H9 (cell line): ENCODE measurements at places on chromosomes 16 and 17. TPM values are rescaled to one million over a fixed set of nuclear protein-coding genes. Genes with fewer than 3 reads are reported as not detected.

NATD1 gene
- total RNA-seq = 7.3 and 7.5 TPM in 2 replicates

DNA sequence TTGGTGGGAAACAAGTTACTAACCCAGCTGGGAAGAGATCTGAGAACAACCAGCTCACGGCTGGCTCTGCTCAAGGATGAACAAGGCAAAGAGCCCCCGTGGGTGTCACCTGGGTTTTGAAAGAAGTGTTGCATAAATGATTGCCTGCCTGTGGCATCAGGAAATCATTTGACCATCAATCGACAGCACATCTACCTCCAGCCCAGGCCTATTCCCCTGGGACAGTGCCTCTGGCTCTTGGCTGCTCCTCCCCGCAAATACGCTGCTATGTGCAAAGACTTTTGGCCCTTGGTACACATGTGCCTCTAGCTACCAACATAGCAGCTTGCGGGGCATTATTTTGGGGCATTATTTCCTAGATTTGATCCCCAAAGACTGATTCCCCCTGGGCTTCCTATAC is 39.4 kb upstream of the SMPD3 start:
- peaks cover 3% of the 10 kb centered on the region for H3K4me1 ChIP-seq
- H3K27ac ChIP-seq = no peak overlapping the region
- no peak overlapping the region for H3K4me3 ChIP-seq
- H3K36me3 ChIP-seq = no peaks in the 10 kb centered on the region; the same call in 2 of the 3 replicates

DNA sequence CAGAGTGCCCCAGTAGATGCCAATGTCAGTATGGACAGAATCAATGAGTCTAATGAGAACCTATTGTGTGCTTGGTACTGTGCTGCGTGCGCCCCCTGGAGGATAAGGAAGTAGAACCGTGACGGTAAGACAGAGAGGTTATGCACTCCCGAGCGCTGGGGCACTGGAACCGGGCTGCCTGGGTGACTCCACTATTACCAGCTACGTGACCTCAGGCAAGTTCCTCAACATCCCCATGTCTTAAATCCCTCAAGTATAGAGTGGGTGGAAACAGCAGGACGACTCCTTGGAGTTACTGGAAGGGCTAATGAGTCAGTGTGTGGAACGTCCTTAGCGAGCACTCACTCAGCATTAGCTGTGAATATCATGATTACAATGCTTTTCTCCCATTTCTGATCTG is 16.2 kb downstream of the CHST4 start:
- H3K4me3 ChIP-seq = no peak overlapping the region
- no peak overlapping the region for H3K27ac ChIP-seq

- H3K4me3 ChIP-seq = no peak overlapping the region
- H3K36me3 ChIP-seq = no peaks in the 10 kb centered on the region
- DNase-seq = no peak
- no peak overlapping the region for H3K27ac ChIP-seq
Measured at GRCh38 chr16:52350031-52350642, 196.8 kb downstream of the TOX3 start.

- H3K36me3 ChIP-seq = no peaks in the 10 kb centered on the region
- H3K4me1 ChIP-seq = 0 out of 2 replicates have a peak, but pooled peaks cover 4% of the 10 kb centered on the region
- H3K27ac ChIP-seq = no peak overlapping the region
- peaks cover 15% of the 10 kb centered on the region; the same call in 1 of the 2 replicates for H3K27me3 ChIP-seq
- H3K4me3 ChIP-seq = no peak overlapping the region
Measured at GRCh38 chr17:49914664-49915063, 54.3 kb upstream of the DLX4 start.

FADS6 gene
- 0.94 and 1.2 TPM in 2 replicates for total RNA-seq

IGF2BP1 gene
- 432 and 434 TPM in 2 replicates for total RNA-seq

CCDC200 gene
- total RNA-seq = not detected in 2 replicates

CACNA1H gene
- 41.9 and 43.3 TPM in 2 replicates for total RNA-seq

CYB5D1 gene
- total RNA-seq = 17.1 and 18.0 TPM in 2 replicates

MYOCD gene
- 0.17 and 0.39 TPM in 2 replicates for total RNA-seq
